Hypothalamus (tissue), 51 donors: ENCODE measurements at places on chromosomes 3 and 15.

DNA sequence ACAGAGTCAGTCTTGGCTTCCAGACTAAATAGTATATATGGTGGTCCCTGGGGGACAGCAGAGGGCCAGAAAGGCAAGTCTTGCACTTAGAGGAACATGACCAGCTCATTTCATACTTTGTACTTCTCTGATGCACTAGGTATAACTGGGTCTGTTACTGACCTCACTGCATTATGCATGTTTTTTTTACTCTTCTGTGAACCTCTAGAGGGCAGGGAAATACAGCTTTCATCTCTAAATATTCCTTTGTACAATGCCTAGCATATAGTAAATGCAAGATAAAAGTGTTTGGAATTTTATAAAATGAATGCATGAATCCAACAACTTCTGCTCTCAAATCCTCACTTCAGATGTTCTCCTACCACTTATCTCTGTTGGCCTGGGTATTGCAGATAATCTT, 23.4 kb upstream of the ARL14 start:
- DNase-seq, result no peak

DNA sequence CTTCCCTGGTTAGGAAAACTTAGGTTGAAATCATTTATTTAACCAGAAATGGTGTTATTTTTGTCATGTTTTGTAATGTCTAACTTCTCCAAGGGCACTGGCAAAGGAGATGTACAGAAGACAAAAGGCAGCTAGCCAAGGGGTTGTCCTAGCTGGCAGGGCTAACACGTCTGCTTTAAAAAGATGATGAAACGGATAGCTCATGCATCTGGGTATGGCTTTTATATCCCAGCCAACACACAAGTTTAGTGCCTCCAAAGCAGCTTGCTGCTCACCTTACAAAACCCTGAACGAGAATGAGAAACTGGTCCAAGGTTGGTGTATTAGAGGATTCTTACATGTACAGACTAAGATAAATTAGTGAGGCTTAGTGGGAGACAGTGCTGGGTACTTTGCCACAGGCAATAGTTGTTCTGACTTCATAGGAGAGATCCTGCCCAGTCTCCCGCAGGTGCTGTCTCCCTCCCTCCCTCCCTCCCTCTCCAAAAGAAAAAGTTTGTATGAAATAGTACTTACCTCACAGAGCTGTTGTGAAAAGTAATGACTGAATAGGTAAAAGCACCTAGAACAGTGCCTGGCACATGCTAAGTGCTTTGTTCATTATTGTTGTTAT, 47.8 kb downstream of the KCNMB2 start:
- no peak for DNase-seq

- no peak for DNase-seq
Measured at GRCh38 chr15:80823120-80823519, 44.0 kb downstream of the CEMIP start.

DNA sequence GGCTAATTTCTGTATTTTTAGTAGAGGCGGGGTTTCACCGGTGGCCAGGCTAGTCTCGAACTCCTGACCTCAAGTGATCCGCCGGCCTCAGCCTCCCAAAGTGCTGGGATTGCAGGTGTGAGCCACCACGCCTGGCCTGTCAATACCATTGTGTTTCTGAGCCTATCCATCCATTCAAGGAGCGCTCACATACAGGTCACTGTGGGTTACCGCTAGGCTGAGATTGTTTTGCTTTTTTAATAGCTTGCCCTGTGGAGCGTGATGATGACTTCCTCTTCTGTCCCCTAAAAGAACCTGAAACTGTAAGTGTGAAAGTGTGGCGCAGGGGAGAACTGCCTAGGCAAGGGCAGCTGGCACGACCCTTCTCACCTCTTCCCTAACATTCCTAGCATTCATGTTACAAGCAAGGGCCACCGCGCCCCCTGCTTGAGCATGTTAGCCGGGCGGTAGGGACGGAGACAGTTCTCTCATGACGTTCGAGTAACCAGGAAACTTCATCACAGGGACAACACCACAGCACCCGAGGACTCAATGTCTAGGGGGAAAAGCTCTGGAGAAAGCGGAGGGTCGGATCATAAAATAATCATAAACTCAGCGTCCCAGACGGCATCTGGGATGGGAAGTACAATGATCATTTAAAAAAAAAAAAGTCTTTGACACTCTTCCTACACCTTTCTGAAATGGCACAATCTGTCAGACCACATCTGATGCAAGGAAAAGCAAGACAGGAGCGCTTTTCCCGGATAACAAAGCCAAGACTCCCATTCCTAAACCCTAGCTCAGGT, 790 bp downstream of the LAMP3 start:
- no peak for DNase-seq

GRCh38 chr15:47511261-47511660, 206.0 kb upstream of the SEMA6D start:
- no peak for DNase-seq

- DNase-seq, result no peak
Measured at GRCh38 chr15:80703965-80704364, 8.9 kb downstream of the ABHD17C start.

- no peak for DNase-seq
Measured at GRCh38 chr3:81728766-81729544, 32.5 kb downstream of the GBE1 start.

DNA sequence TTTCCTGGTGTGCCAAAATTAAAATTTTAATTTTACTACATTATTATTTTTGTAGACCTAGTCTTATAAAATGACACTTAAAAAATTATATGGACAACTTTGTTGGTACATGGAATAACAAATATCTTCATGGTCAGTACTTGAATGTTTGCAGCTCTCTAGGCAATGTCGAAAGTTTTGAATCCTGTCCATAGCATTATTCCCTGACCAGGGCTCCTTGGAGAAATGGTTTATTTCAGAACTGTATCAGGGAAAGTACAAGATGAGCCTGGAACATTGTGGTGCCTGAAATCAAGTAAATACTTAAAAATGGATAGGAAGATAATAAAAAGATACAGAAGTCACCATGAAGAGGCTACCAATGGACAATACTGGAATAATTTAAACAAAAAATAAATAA, 47.6 kb downstream of the ALDH1A2 start:
- DNase-seq, result no peak

DNA sequence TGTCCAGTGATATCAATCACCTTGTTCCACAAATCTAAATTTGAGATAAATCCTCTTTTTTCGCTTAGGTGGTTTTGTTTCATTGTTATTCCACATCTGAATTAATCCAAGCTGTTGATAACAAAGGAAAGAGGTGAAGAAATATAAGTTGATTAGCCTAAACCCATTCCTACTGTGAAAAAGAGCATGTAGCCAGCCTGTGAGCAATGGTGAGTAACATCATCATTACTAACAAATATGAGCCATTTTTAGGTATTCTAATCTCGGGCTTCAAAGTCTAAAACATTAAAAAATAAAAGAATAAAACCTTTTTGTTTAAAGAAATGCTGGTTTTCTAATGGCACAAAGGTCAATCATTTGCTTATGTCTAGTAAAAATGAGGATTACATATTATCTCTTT, 52.1 kb upstream of the P3H2 start:
- no peak for DNase-seq

DNA sequence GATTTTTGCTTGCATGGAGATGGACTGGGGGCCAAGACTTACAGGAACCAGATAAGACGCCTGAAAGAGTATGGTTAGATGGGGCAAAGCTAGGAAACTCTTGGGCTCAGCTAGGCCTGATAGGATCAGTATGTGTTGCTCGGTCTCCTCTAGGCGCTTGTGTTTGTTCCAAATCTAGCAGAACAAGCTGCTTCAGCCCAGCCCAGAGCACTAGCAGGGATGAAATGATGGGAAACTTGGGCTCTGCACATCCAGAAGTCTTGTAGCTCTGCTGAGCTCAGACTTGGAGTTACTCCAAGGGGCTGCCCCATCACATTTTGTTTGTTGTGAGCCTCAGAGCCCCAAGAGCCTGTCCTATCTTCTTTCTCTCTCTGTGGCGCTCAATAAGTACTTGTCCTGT, 34.7 kb downstream of the FOXL2 start:
- no peak for DNase-seq

- DNase-seq, result no peak
Measured at GRCh38 chr15:59825901-59826300, 136.8 kb upstream of the BNIP2 start.

GRCh38 chr3:69342074-69342473, 43.8 kb downstream of the FRMD4B start:
- no peak for DNase-seq

DNA sequence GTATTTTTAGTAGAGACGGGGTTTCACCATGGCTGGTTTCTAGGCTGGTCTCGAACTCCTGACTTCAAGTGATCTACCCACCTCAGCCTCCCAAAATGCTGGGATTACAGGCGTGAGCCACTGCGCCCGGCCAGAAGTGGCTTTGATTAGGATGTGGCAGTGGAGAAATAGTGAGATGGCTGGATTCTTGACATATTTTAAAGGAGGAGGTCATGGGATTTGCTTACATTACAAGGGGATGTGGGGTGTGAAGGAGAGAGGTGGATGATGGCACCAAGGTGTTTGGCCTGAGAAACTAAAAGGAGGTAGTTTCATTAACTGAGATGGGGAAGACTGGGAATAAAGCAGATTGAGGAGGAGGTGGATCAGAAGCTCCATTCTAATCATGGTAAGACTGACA, 15.0 kb upstream of the LTF start:
- no peak for DNase-seq

DNA sequence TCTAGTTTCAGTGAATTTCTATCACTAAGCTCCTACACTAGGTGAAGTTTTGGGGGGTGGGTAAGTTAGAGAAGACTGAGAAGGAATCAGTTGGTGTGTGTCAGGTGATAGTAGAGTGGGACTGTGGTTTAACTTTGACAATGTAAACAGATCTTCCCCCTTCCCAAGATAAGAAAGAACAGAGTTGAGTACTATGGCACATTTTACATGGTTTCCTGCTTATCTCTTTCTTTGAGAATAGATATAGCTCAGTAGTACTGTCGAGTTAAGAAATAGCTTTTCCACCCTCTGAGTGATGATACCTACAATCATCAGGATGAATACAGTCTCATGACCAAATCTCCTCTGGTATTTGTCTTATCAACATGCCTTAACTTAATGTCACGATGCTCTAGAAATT, 42.8 kb downstream of the GAP43 start:
- DNase-seq, result no peak

GRCh38 chr3:15092686-15093085, 6.3 kb downstream of the RBSN start:
- DNase-seq, result no peak

DNA sequence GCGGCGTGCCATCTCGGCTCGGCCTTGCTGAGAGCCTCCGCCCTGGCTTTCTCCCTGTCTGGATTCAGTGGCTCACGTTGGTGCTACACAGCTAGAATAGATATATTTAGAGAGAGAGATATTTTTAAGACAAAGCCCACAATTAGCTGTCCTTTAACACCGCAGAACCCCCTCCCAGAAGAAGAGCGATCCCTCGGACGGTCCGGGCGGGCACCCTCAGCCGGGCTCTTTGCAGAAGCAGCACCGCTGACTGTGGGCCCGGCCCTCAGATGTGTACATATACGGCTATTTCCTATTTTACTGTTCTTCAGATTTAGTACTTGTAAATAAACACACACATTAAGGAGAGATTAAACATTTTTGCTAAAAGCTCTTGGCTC, 54.1 kb downstream of the PLXNA1 start:
- DNase-seq, result no peak

DNA sequence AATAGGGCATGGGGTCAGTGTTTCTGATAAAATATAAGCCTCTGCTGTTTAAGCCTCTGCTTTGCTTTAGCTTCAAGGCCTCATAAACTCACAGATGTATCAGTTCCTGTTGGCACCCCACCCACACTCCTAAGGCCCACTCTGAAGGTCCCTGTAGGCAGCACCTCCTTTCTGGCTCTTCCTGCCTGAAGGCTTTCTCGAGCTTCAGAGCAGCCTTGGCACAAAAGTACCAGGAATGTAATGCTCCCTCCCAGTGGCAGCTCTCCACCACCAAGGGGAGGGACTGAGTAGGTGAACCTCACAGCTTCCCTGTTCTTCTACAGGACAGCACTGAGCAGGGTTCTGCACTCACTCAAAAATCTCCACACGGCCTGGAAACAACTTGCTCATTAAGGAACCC, 102.2 kb downstream of the ABHD5 start:
- no peak for DNase-seq

GRCh38 chr3:83523470-83524073, 1435.2 kb upstream of the CADM2 start:
- DNase-seq, result peak; percentile 26

- no peak for DNase-seq
Measured at GRCh38 chr3:97932387-97932801, 39.8 kb downstream of the RIOX2 start.

- DNase-seq, result no peak
Measured at GRCh38 chr15:63039811-63040210, 2.7 kb upstream of the TPM1 start.

DNA sequence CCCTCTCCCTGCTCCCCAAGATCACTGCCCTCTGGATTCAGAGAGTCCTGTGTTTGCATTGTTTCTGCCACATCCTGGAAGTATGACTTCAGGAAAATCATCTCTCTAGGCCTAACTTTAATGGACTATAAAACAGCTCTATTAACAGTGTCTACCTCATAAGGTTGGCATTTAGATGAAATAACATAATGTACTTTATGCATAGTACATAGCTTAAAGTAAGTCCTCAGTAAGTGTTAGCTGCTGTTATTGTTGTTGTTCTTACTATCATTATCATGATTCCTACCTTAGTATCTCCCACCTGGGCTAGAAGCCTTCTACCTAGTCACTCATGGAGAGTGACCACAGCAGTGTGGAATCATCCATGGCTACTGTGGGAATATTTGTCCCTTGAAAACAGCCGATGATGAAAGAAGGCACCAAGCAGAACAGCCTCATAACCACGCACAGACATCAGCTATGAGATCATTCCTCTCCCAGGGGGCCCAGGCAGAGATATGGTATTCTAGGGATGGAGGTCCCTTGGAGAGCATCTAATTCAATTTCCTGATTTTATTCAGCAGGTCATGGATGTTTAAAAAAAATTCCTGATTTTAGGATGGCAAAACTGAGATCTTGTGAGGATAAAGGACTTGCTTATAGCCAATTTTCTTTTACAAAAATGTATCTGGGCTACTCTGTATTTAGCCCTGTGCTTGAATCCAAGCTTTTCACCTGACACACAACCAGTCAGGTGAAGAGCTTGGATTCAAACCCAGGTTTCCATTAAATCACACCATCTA, 1.9 kb downstream of the FSD2 start:
- DNase-seq, result no peak

DNA sequence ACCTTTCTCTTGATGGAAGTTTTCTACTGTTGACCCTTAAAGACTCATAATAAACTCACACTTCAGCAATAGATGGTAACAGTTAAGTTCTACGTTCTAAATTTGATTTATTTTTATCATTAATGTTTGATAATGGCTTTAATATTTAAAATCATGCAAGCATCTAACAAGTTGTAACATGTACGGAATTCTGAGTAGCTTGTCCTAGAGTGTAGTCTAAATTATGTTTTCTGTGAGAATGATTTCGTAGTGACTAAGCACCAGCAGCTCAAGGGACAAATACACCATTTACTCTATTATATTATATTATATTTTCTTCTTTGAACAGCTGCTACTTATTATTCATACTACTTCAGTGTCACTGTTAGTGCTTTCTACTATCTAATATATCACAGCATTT, 345.6 kb downstream of the NLGN1 start:
- DNase-seq, result no peak
